ENCODE measurements at places on chromosomes 1 and 21. TPM values are rescaled to one million over a fixed set of nuclear protein-coding genes. Genes with fewer than 3 reads are reported as not detected.

GRCh38 chr1:206631085-206631509, 4.2 kb upstream of the DYRK3 start:
- no peak overlapping the region for H3K4me3 ChIP-seq
- no peaks in the 10 kb centered on the region for H3K36me3 ChIP-seq
- DNase-seq = peak; percentile 88
- H3K27me3 ChIP-seq = no peaks in the 10 kb centered on the region

GRCh38 chr1:119635811-119636390, 12.2 kb downstream of the ZNF697 start:
- H3K27ac ChIP-seq = no peak overlapping the region
- H3K27me3 ChIP-seq = no peaks in the 10 kb centered on the region
- DNase-seq = no peak
- no peak overlapping the region for H3K4me3 ChIP-seq
- no peaks in the 10 kb centered on the region for H3K36me3 ChIP-seq
- peaks cover 31% of the 10 kb centered on the region for H3K4me1 ChIP-seq

DNA sequence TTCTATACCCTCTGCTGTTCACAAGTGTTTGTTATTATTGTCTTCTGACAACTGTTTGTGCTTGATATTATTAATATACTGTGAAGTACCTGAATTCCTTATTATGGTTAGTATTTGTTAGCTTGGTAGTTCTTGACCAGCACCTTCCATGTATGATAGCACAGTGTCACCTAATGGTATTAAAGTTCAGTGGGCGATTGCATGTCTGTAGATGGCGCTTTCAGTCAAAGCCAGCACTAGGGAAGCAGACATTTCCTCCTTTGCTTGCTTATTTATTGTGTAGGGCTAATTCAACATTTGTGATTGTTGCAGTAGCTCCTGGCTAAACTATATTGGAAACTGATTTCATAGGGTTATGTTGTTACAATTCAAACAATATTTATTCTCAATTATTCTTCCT, 218.0 kb downstream of the ZP4 start:
- no peaks in the 10 kb centered on the region for H3K27me3 ChIP-seq
- no peak for DNase-seq
- no peak overlapping the region for H3K27ac ChIP-seq
- H3K4me3 ChIP-seq = no peak overlapping the region

DNA sequence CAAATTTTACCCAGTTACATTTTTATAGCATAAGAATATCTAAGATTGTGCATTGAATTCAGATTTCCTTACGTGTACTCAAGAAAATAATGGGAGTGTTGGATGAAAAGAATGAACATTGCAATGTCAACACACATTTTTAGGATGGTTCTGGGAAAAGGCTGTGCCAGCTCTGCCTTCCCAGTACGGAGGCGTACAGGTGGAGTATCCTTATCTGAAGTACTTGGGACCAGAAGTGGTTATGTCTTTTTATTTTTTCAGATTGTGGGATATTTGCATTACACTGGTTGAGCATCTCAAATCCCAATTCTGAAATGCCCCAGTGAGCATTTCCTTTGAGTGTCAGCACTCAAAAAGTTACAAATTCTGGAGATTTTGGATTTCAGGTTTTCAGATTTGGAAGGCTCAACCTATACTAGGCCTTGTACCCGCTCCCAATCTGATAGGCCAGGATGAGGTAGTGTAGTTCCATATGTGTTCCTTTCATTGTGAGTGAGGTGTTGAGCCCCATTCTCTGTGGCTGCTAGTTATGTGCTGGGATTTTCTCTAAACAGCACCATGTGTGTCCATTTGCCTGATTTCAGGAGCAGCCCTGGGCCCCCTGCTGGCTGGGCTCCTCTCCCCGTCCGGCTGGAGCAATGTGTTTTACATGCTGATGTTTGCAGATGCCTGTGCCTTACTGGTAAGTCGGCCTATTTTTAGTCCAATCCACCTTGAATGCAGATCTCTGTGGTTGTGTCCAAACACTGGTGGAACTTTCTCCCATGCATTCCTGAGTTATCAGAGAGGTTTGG, 60.8 kb downstream of the SLC37A1 start:
- H3K4me1 ChIP-seq = no peaks in the 10 kb centered on the region
- H3K27ac ChIP-seq = no peak overlapping the region
- no peaks in the 10 kb centered on the region for H3K27me3 ChIP-seq
- H3K36me3 ChIP-seq = no peaks in the 10 kb centered on the region
- H3K4me3 ChIP-seq = no peak overlapping the region

GRCh38 chr1:87673309-87673708, 344.6 kb downstream of the LMO4 start:
- no peak for DNase-seq
- no peak overlapping the region for H3K4me3 ChIP-seq
- no peaks in the 10 kb centered on the region for H3K27me3 ChIP-seq
- no peaks in the 10 kb centered on the region for H3K4me1 ChIP-seq
- H3K27ac ChIP-seq = no peak overlapping the region
- no peaks in the 10 kb centered on the region for H3K36me3 ChIP-seq

DNA sequence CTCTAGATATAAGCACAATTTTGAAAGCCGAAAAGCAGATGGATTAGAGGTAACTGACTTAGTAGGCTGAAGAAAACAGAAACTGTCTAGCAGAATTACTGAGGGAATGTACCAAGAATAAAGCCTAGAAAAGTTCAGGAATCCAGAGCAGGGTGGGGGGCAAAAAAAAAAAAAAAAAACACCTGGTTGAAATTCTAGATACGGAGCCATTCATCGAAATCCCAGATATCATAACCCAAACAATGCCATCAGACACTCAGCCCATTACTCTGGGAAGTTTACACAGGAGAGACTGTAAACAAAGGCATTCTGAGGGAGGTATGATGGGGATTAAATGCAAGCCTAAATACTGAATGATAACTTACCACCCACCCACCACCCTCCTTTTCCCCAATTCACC, 45.6 kb downstream of the ENAH start:
- no peaks in the 10 kb centered on the region for H3K27me3 ChIP-seq
- DNase-seq = no peak

DNA sequence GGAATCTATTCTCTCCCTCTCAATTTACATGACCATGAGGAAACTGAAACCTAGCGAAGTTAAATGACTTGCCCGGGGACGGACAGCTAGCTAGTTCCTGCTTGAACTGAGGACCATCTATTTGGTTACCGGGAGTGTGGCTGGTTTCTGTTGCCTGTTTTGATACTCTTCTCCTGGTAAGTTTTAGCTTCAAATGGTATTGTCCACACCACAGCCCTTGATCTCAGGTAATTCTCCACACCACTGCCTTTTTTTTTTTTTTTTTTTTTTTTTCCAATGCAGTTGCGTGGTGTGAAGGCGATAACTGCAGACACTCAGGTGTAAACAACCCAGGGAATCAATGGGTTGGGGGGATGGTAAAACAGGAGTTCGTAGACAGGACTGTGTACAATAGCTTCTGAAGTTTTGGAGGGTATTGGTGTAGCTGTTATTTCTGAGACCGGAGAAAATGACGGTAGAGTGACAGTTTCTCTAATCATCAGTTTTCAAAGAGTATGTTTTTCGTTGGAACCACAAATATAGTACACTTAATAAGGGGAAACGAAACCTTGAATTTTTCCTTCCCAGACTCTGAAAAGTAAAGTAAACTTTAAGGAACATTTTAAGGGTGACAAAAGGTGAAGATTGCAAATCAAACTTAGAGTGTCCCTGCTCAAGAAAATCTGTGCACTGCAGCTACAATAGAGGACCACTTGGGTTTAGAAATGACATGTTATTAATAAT, 125.3 kb upstream of the CACYBP start:
- no peaks in the 10 kb centered on the region for H3K27me3 ChIP-seq
- H3K36me3 ChIP-seq = no peaks in the 10 kb centered on the region
- H3K4me3 ChIP-seq = peak overlapping the region; percentile 26
- no peak for DNase-seq
- H3K4me1 ChIP-seq = no peaks in the 10 kb centered on the region
- H3K27ac ChIP-seq = no peak overlapping the region

- no peak for DNase-seq
- H3K27ac ChIP-seq = peak overlapping the region; percentile 80
- no peaks in the 10 kb centered on the region for H3K36me3 ChIP-seq
Observed at GRCh38 chr1:226003502-226004170, 4.5 kb upstream of the SDE2 start.

DNA sequence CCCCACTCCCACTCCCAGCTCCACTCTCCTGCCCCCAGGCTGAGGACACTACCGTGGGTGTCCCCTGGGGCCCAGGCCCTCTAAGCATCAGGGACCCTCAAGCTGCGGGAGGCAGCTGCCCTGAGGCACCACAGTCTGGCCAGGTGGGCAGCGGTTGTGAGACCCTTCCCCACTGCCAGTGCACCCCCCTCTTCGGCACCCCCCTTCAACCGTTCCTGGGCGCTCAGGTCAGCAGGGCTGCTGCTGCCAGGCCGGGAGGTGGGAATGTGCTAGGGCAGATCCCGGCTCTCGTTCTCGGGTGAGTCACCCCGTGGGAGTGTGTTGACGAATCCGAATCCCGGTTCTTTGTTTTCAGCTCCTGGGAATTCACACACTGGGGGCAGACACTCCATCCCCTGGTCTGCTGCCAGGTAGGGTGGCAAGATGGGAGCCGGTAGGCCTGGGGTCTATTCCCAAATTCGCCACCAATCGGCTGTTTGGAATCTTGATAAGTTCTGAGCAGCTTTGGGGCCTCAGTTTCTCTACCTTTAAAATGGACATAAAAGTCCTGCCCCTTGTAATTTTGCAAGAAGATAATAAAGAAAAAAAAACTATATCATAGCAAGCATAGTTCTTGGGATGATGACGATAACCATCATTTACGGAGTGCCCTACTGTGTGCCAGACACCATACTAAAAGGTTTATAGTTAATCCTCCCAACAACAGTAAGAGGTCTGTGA, 28.5 kb upstream of the CASZ1 start:
- no peak overlapping the region for H3K4me3 ChIP-seq
- H3K4me1 ChIP-seq = no peaks in the 10 kb centered on the region
- H3K27ac ChIP-seq = no peak overlapping the region
- DNase-seq = no peak

GRCh38 chr1:183720028-183720427, 66.9 kb upstream of the APOBEC4 start:
- H3K36me3 ChIP-seq = no peaks in the 10 kb centered on the region
- DNase-seq = no peak
- no peaks in the 10 kb centered on the region for H3K4me1 ChIP-seq
- no peak overlapping the region for H3K4me3 ChIP-seq
- H3K27ac ChIP-seq = peak overlapping the region; percentile 23

DNA sequence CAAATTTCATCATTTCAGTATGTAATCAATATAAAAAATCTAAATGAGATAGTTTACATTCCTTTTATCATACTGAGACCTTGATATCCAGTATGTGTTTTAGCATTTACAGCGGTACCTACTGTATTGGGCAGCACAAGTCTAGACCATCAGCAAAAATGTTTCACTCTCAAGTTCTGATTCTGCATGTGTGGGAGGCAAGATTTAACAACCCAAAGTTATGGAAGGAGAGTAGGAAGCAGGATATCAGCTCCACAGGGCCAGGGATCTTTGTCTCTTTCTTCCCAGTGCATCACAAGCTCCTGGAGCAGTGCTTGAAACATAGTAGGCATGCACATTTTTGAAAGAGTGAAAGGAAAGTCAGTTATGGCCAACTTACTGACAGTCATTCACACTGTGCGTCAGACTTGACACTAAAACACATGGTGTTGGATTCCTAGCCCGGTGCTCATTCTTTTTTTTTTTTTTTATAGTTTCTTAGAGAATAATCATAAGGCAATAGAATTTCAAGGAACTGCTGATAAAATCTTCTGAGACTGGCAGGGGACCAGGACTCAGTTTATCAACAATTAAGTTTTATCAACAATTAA, 6.1 kb downstream of the TENT5C start:
- H3K4me3 ChIP-seq = no peak overlapping the region
- peaks cover 68% of the 10 kb centered on the region for H3K4me1 ChIP-seq
- no peaks in the 10 kb centered on the region for H3K36me3 ChIP-seq
- H3K27me3 ChIP-seq = no peaks in the 10 kb centered on the region

GRCh38 chr1:27161594-27161993, 6.7 kb upstream of the SLC9A1 start:
- H3K27ac ChIP-seq = no peak overlapping the region
- H3K27me3 ChIP-seq = no peaks in the 10 kb centered on the region
- no peak for DNase-seq
- no peaks in the 10 kb centered on the region for H3K36me3 ChIP-seq

DNA sequence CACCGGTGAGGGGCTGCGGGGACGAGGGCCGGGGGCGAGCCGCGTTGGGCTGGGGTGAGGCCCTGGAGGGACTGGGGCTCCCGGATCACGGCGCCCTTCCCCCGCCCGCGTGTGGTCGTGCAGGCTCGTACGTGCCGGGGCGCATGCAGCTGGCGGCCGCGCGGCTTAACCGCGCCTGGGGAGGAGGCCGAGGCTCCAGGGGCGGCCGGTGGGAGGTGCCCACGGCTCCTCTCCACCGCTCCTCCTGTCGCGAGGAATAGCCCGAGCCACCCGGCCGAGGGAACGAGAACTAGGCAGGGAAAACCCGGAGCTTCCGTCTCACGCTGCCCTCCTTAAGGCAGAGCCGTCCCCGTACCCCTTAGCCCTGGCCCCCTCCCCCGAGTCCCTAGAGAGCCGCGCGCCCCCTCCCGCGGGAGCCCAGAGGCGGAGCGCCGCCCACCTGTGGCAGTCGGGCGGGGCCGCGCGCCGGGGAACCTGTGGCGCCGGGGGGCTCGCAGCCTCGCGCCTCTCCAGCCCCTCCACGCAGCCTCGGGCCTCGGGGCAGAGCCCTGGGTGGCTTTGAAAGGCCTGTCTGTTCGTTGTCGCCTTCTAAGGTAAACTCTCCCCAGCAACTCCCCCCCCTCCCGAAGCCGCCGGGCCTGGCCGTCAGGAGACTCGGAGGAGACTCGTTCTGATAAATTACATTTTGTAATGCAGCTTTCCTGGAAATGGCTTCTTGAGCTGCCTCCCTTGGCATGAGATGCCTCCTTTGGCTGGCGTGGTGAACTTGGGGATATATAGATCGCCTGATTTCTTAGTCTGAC, 746 bp downstream of the AK4 start:
- peak overlapping the region; percentile 71 for H3K4me3 ChIP-seq
- peak; percentile 85 for DNase-seq
- H3K36me3 ChIP-seq = no peaks in the 10 kb centered on the region
- H3K27me3 ChIP-seq = no peaks in the 10 kb centered on the region
- H3K4me1 ChIP-seq = peaks cover 21% of the 10 kb centered on the region
- peak overlapping the region; percentile 89 for H3K27ac ChIP-seq

- no peaks in the 10 kb centered on the region for H3K4me1 ChIP-seq
- no peaks in the 10 kb centered on the region for H3K27me3 ChIP-seq
- no peak overlapping the region for H3K4me3 ChIP-seq
- H3K27ac ChIP-seq = no peak overlapping the region
- H3K36me3 ChIP-seq = no peaks in the 10 kb centered on the region
Observed at GRCh38 chr1:61370913-61371279, 288.5 kb downstream of the NFIA start.

LRRC8C gene
- 1.2 TPM for polyA plus RNA-seq

MEX3A gene
- 0.60 TPM for polyA plus RNA-seq

TRIM67 gene
- 0.09 TPM for polyA plus RNA-seq

SFN gene
- 212 TPM for polyA plus RNA-seq

NUP210L gene
- polyA plus RNA-seq = not detected

Measured in sigmoid colon (tissue), 7 donors.